SK-N-DZ (cell line): ENCODE measurements at places on chromosomes 6 and 20.

DNA sequence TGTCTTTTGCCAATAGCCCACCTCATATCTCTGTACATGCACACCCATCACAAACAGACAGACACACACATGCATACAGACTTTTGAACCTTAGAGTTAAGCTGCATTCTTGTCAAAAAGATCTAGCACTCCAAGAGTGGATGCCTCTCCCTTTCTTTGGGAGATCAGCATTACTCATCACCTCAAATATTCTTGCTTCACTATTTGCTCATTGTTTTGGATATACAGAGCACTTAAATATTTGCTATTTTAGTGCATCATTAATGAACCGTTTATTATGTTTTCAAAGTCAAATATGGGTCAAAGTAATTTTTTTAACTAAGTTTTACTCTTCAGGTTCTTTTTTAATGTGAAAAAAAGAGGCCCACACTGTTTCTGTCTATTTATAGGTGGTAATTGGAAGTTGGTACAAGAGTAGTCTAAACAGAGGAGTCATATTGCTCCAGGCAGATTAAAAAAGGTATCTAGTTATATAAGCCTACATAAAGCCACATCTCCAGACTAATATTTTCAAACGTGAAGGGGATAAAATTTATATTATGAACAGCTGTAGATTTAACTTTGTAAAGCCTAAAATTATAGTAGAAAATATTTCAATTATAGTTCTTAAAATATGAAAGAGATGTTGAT is 102.6 kb downstream of the FLRT3 start:
- no peak for DNase-seq

DNA sequence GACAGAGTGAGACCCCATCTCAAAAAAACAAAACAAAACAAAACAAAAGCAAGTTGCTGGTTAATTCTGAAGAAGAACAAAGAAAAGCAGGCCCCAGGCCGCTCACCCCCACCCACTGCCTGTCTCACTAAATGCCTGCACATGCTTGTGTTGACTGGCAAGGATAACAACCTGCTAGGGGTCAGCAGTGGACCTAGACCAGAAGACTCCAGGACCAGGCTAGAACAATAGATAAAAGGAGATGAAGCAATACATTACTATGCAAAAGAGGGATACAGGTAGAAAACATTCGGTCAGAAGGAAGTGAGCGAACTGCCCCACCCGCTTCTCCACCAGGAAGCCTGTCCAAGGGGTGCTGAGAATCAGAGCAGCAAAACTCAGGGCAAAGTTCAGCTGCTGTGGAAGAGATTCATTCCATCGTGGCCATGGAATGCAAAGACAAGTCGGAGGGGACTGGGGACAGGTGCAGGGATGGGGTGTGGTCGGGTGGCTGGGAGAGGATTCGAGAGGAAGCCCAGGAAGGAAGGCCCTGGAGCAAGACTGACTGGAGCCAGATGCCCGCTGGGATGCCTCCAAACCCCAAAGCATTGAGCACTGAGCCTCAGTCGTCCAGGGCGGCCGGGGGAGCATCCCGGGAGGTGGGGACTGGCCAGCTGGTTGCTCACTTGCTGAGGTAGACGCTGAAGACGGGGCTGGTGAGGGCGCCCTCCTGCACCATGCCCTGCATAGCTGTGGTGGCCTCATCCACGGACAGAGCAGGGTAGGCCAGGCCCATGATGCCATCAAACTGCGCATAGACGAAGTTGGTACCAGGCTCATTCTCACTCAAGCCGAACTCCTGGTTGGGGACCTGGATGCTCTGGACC is 5.3 kb downstream of the PGC start:
- DNase-seq, result no peak

GRCh38 chr6:38503032-38503773 is 136.5 kb downstream of the BTBD9 start:
- DNase-seq, result no peak

DNA sequence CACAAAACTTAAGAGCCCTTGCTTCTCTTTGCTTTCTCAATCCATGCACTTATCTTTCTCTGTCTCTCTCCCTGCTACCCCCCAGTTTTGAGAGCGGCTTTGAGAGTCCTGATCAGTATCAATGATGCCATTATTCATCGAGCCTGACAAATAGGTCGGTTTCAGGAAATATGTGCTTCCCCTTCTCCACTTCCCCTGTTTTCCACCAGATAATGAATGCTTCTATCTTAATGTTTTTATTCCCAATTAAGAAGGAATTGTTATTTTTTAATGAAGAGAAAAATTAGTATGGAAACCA is 117.7 kb downstream of the KIF13A start:
- DNase-seq, result no peak
